ENCODE measurements at places on chromosomes 16 and 17.

- DNase-seq, result peak; percentile 46
These were observed 43.1 kb upstream of the AMZ2 start for GRCh38 chr17:68204736-68205135.

GRCh38 chr16:2039274-2040031, 8.2 kb downstream of the NTHL1 start:
- DNase-seq, result no peak

DNA sequence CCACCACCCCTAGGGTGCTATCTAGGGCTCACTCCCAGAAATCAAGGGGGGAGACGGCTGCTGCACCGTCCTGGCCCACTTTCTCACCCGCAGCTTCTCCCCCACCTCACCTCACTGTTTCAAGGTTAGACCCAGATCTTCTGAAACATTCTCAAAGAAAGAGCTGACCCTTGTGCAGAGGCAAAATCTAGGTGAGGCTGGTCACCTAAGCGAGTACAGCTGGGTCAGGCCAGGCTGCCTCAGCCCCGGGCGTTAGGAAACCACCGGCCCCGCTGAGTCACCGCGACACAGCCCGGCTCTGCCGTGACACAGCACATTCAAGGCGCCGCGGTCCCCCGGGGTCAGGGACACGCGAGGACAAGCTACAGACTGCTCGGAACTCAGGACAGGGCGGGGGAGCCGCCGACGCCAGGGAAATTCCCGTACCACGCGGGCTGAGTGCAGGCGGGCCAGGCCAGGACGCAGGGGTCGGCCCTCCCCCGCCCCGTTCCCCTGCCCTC, 27.1 kb downstream of the GNPTG start:
- peak; percentile 77 for DNase-seq

DNA sequence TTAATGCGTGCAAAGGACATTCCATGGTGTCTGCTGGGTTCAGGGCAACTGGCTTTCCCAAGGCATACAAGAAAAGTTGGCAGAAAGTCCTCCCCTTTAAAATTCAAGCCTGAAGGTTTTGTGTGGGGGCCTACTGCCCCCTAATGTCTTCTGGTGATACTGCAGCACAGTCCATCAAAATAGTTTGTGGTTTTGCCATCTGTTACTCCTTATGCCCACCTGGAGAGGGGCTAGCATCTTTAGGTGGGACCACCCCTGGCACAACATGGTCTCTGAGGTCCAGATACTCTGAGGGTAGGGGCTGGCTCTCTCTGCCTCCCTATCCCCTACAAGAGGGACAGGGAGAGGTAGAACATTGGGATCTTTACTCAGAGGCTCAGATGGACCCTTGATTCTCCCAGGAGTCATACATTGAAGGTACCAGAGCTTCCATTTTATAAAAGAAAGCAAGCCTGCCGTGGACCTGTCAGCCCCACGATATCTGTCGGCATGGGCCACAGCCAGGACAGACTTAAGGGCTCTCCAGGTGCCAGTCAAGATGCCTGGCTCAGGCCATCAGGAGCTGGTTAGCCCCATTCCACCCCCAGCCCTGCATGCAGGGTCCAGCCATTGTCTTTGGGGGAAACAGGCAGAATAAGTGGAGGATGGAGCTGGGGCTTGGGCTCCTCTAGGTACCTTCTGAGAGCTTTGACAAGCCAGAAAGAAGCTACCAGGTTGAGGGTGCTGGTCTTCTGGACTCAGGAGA, 6.3 kb downstream of the ESRP2 start:
- peak; percentile 63 for DNase-seq

- DNase-seq, result no peak
These were observed 2.9 kb downstream of the OR1F1 start for GRCh38 chr16:3190949-3191353.

- DNase-seq, result no peak
These were observed 22.9 kb downstream of the CRAMP1 start for GRCh38 chr16:1635070-1635469.

DNA sequence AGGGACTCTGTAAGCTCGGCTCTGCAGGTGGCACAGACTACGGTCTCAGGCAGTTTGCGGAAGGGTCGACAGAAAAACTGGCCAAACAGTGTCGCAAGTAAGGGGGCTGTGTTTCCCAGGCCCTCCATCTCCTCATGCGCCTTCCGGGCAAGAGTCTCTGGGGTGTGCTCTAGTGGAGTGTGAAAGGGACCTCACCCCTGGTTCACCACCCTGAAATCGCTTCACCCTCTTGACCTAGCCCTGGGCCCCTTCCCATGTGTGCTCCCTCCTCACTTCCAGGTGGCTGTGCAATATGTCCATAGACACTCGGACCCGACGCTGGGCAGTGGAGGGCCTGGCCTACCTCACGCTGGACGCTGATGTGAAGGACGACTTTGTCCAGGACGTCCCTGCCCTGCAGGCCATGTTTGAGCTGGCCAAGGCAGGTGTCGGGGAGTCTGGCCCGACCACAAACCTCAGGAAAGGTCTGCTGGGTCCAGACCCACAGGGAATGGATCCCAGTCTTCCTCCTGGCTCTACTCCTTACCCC, 22.3 kb downstream of the UNC45B start:
- DNase-seq, result no peak

DNA sequence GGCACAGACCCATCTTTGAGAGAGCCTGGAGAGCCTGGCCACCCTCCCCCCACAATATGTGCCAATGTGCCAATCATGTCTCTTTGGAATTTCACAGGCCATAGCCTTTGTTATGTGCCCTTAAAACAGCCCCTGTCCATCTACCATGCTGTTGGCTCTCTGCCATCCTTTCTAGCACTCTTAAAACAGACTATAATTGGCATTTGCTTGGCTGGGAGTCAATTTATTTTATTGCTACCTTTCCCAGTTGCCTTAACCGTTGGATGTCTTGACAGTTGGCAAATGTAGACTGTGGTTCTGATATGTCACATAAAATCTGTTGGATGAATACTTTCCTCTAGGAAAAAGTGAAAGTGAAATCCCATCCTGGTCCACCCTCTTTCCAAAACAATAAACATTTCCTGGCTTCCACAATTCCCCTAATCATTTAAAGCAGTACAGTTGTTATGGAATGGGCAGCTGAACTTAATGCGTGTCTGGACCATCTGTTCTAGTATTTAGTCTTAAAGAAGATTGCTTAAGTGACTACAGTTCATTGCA, 394.0 kb downstream of the KCNJ2 start:
- DNase-seq, result no peak

- no peak for DNase-seq
These were observed 2.1 kb downstream of the TXNDC11 start for GRCh38 chr16:11740567-11740966.

DNA sequence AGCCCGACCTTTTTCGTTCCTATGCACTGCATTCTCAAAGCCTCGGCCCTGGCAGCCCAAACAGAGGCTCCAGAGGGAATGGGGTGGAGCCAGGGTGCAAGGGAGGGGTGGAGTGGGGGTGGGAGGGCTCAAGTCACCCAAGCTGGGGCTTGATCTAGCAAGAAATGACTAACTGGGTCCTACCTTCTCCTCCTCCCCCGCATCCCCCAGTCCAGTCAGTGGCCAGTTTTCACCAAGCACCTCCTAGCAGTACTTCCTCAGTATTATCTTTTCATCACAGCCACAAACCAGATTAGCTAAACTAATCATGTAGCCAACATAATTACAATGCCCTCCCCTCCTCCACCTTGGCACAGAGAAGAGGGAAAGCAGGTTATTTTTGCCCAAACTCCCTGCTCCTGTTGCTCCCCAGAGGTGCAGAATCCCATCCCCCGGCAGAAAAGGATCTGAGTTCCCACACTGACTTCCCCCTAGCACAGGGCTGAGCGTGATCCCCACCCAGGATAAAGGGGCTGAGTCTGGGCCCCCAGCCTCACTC, 2.2 kb downstream of the JUP start:
- DNase-seq, result peak; percentile 61

DNA sequence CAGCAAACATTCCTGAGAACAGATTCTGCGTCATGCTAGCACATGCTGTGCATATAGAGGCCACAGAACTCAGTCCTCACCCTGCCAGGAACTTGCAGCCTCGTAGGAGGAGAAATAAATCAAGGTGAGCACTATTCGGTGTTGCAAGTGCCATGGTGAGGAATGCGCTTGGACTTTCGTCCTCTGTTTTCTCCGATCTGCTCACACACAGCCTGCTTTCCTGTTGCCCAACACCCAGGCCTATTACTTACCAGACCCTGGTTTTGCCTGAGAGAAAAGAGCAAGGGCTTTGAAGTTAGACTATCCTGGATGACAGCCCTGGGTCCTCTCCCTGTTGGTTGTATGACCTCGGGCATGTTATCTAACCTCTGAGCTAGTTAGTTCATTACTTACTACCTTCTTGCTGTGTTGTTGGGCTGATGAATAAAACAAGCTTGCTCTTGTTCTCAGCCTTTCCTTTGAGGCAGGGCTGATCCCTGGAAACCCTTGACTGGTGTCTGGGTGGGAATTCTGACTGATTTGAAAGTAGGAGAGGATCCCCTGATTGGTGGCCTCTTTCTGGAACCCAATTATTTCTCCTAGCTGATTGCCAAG, 2.9 kb downstream of the ACSF2 start:
- DNase-seq, result no peak

GRCh38 chr16:3804426-3805016, 76.0 kb downstream of the CREBBP start:
- DNase-seq, result no peak

- DNase-seq, result peak; percentile 70
These were observed 27.9 kb downstream of the MBTPS1 start for GRCh38 chr16:84088695-84089395.

Data from GM13976 (cell line).